Right renal cortex interstitium (tissue), 3 donors: ENCODE measurements at places on chromosomes 7 and 10. TPM values are rescaled to one million over a fixed set of nuclear protein-coding genes. Genes with fewer than 3 reads are reported as not detected.

The IGFBP1 gene
- 0.50 TPM for polyA plus RNA-seq

The TMEM213 gene
- 43.9 TPM for polyA plus RNA-seq

The LIPM gene
- not detected for polyA plus RNA-seq

The SCIN gene
- polyA plus RNA-seq: 110 TPM

The ICA1 gene
- 19.7 TPM for polyA plus RNA-seq

The MACC1 gene
- polyA plus RNA-seq: 11.0 TPM

The PLXNA4 gene
- 14.5 TPM for polyA plus RNA-seq

The CCDC3 gene
- polyA plus RNA-seq: 9.5 TPM

The GRM3 gene
- polyA plus RNA-seq: 0.37 TPM

The EGFR gene
- polyA plus RNA-seq: 31.1 TPM

The GCC1 gene
- polyA plus RNA-seq: 15.0 TPM

The TFAM gene
- polyA plus RNA-seq: 78.3 TPM

The CYP2W1 gene
- 2.6 TPM for polyA plus RNA-seq

The CFAP70 gene
- 14.1 TPM for polyA plus RNA-seq

The STAG3 gene
- polyA plus RNA-seq: 10.5 TPM

The AKR1C8 gene
- polyA plus RNA-seq: 0.50 TPM

The CAMK2B gene
- polyA plus RNA-seq: 2.7 TPM

The NAMPT gene
- 42.6 TPM for polyA plus RNA-seq

DNA sequence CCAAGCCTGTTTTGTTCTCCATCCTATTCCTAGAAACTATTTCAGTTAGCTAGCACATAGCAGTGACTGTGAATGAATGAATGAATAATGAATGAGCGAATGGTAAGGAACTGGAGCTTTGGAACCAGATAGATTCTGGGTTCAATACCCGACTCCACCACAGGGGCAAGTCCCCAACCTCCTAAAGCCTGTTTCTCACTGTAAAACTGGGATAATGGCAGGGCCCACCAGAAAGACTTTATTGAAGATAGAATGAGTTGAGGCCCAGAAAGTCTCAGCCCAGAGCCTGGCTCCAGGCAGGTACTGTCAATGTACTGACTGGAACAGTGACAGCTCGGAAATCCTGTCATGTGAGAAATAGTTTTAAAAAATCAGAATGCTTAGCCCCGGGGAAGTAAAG is 1.1 kb upstream of the CDH23 start:
- DNase-seq: no peak

DNA sequence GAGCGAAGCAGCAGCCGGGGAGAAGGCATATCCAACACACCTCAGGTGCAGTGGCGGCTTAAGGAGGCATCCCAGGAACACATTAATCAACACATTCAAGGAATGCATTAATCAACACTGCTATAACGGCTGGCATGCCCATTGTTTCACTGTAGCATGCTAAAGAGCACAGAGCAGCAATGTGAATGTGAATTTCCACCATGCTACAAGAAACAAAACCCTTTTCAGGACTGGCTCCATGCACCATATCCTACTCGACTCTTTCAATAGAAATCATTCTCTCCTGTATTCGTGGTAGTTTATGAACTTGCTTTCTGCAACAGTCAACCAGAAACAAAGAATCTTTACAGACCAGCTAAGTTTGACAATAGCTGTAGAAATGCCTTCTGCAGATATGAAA is 149.0 kb downstream of the NRCAM start:
- DNase-seq: no peak

DNA sequence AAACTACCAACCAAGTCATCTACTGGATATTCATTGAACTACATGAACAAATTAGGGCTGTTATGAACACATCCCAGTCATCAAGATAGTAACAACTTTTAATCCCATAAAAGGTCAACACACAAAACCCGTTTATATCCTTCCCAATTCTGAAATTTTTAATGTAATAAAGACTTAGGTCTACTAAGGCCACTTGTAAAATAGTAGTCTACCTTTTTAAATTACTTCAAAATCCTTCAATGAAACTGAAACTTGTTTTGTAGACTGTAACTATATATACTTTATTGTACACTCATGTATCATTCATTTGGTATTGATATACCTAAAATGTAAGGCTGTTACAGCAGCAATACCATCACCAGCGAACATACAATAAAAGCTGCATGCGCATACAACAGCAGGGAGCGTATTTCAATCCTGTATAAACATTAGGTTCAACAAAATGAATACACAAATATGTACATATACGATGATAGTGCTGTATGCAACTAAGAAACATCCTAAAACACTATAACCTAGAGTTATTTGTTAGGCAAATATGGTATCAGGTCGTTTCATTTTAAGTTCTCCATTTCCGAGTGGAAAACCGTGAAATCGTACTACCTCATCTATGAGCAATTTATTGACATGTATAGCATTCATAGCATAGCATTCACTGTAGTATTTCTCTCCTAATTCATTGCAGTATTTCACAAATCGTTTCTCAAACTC is 973 bp downstream of the ATAD1 start:
- peak; percentile 10 for DNase-seq

DNA sequence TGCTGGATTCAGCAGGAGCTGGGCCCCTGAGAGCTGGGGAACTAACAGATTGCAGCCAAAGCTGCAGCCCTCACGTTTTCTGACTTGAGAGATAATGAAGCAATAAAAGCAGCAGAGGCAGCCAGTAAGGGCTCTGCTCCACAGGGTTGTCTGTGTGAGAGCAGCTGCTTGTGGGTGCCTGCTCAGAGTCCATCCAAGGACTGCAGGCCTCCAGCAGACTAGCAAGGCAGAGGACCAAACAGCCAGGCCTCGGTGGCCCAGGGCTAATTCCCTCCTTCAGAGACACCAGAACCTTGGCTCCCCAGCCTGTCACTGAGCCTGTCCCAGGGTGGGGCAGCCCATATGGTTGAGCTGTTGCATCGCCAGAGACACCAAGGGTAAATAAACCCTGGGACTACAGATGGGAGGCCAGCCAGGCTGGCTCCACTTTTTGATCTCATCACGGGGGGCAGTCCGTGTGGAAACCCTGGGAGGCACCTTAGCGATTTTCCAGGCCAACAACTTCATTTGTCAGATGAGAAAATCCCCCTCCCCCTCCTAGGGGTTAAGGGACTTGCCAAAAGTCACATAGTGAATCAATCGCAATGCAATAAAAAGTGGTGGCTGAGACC is 229.2 kb downstream of the WDR11 start:
- no peak for DNase-seq

- DNase-seq: no peak
These were observed 23.0 kb upstream of the RHEB start for GRCh38 chr7:151542606-151543130.

GRCh38 chr10:128863411-128863810 is 603.6 kb upstream of the MGMT start:
- DNase-seq: no peak

GRCh38 chr10:66931340-66931948 is 5.6 kb downstream of the LRRTM3 start:
- no peak for DNase-seq

DNA sequence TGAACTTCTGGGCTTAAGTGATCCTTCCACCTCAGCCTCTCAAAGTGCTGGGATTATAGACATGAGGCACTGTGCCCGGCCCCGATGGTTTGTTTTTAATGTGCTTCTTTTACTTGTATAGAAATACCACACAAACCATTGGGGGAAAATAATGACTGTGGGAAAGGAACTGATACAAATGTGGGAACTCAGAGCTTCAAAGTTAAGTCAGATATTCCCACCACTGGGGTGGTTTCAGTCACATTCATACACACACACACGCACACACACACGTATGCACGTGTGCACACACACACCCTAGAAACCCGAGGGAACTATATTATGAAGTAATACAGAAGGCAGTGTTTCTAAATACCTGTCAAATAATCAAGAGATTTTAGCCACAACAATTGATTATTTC is 17.0 kb downstream of the CPA4 start:
- no peak for DNase-seq

DNA sequence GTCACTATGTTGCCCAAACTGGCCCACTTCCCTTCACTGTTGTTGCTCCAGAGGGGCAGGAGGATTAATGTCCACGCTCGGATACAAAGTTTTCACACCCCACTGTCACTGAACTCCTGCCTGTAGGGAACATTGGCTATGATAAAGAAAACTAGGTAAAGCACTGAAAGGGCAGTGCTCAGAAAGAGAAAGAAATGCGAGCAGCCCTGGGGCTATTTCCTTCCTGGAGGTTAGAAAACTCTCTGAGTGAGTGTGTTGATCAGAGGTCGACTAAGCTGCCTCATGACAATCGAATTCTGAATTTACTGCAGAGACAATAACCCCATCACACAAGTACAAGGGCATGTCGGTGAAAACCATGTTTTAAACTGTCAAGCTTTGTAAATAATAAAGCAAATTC is 227.2 kb upstream of the PITRM1 start:
- DNase-seq: no peak

- no peak for DNase-seq
These were observed 114.4 kb downstream of the NPSR1 start for GRCh38 chr7:34772296-34772938.

DNA sequence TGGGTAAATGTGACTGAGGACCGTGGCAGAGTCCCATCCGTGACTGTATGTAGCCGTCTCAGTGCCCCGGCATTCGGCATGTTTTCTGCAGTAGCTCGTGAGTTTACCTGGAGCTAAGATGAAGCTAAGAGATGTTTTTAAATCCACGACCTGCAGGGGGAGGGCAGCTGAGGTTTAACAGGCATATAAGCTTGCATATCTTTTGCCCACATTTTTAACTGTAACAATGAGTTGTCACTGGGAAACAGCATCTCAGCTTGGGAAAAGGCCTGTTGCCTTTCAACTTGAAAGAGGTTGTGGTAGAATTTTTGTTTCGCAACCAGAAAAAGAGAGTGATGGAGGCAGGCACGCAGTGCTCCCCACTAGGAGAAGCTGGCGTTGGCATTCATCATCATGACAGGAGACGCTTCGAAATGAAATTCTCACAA is 77.7 kb downstream of the CELF2 start:
- DNase-seq: no peak

GRCh38 chr7:41033500-41033899 is 669.4 kb downstream of the INHBA start:
- DNase-seq: no peak

GRCh38 chr7:17462131-17462631 is 163.7 kb downstream of the AHR start:
- DNase-seq: no peak

DNA sequence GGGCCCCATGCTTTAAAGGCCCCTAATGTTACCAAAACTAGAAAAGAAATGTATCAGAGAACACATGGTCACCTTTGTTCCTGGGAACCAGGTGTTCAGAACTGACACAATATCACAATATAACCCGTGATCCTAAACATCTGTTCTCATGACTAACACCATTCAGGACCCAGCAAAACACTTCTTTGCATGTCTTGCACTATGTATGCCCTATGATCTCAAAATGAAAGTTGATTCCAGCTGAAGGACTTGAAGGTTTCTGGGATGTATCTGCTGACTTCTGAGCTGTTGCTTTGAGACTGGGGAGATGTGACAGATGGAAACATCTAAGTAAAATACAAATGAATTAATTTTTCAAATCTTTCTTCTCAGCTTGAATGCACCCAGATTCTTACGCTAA is 37.5 kb upstream of the PIK3CG start:
- DNase-seq: no peak

GRCh38 chr7:37973915-37974314 is 53.5 kb downstream of the EPDR1 start:
- no peak for DNase-seq

DNA sequence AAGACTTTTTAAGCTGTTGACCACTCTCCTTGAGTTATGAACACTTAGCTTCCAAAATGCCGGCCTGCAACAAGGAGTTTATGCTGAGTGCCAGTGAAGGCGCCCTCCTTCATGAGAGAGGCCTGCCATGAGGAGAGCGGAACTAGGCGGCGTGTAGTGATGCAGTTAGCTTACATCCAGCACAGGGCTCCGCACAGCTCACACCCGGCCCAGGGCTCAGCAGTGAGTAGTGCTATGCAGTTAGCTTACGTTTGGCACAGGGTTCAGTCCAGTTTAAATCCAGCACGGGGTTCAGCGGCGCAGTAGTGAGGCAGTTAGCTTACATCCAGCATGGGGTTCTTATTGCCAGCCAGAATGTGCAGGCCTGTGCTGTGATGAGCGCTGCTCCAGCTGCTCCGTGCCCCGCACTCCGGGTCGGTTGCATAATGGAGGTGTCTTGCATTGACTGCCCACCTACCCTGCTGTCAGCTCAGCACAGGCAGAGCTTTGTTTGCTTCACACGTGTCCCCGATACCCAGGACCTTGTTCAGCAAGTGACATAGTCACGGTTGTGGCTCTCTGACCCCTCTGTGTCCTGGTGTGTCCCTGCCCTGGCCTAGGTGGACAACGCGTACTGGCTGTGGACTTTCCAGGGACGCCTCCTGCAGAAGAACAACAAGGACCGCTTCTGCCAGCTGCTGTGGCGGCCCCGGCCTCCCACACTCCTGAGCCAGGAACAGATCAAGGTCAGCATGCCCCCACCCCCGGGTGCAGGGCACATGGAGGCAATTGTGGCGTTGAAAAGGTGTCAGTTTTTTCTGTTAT is 21.9 kb downstream of the EIF3B start:
- no peak for DNase-seq

DNA sequence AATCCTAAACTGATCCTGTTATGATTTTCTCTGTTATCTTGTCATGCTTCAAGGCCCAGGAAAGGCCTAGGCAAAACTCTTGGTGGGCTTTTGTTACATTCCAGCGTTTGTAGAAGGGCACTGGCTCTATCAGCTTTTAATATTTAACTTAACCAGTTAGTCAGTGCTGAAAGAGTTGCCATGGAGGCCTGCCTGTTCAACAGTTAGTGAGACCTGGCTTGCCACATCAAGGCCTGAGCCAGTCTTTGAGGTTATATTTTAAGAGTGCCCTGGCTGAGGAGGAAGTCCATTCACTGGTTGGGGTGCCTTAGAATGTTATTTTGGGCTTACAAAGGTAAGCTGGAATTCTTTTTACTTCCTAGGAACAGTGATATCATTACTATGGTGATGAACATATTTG is 144.1 kb upstream of the NRG3 start:
- no peak for DNase-seq

- DNase-seq: no peak
These were observed 109.3 kb downstream of the SORBS1 start for GRCh38 chr10:95451568-95452524.

GRCh38 chr10:77036993-77037734 is 600.4 kb downstream of the KCNMA1 start:
- DNase-seq: no peak

- DNase-seq: no peak
These were observed 145.8 kb downstream of the CDH23 start for GRCh38 chr10:71542478-71542877.

- no peak for DNase-seq
These were observed 119.5 kb downstream of the OTUD1 start for GRCh38 chr10:23558361-23558799.

GRCh38 chr7:29156907-29157452 is 10.6 kb upstream of the CPVL start:
- no peak for DNase-seq

- DNase-seq: no peak
These were observed 308.4 kb downstream of the BICC1 start for GRCh38 chr10:58820861-58821751.
